ENCODE measurements at places on chromosomes 1 and 21.
A peak's percentile ranks its signal among the peaks of the same experiment; 100 is the strongest.

DNA sequence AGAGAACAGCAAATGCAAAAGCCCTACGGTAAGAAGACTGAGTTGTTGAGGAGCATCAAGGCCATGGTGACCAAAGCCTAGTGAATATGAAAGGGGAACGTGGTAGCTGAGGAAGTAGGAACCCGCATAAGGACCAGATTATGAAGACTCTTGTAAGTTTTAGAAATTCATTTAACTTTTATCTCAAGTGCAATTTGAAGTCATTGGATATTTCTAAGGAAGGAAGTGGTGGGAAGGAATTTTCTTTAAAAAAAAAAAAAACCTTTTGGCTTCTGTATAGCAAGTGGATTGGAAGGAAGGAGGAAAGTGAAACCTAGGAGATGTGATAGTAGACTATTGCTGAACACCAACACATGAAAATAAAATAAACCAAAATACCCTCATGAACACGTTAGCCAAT, 119.0 kb downstream of the TNFSF18 start:
- DNase-seq, result no peak

DNA sequence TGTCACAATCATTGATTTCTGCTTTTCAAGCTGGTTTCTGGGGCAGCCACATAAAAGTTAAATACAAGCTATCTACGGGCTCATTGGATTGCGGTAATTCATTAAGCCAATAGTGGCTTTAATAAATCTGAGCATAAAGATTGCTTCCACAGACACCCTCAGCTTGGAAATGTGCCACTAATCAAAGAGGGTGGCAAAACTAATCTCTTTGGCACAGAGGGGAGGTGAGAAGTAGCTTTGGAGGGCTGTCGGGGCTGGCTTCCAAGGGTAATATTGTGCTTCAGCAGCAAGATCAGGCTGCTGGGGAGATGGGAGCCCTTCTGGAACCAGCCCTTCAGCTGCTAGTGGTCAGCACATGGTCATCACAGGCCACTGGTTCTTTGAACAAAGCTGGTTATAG, 21.2 kb upstream of the KAZN start:
- DNase-seq, result no peak

DNA sequence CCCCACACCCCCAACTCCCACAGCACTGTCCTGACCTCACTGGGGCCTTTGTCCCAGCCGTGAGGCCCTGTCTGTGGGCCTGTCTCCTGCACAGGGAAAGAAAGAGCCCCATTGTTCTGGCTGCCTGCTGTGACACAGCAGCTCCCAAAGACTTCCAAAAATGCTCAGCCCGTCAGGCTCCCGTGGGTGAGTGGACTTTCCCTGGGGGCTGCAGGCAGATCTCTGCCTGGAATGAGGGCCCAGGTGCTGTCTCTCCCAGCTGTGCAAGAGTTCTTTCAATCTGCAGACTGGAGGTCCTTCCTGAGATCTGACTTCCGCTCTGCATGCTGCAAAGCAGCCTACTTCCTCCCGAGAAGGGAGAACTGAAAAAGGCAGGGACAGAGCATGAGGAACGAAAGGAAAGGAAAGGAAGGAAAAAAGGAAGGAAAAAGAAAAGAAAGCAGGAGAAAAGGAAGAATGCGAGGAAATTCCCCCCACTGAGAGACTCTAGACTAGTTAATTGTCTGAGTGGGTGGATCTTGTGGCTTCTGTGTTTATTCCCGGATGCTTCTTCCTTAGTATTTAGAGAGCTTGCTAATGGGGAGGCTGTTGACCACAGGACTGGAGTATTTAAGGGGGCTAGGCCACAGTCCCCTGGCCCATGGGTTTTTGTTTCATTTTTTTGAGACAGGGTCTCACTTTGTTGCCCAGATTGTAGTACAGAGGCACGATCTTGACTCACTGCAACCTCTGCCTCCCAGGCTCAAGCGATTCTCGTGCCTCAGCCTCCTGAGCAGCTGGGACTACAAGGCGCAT, 15.0 kb downstream of the NES start:
- DNase-seq, result peak; percentile 49

GRCh38 chr1:75067975-75068374, 66.2 kb upstream of the LHX8 start:
- no peak for DNase-seq

- DNase-seq, result no peak
Measured at GRCh38 chr1:62746086-62746808, 37.7 kb upstream of the ATG4C start.

- DNase-seq, result no peak
Measured at GRCh38 chr1:244291236-244292201, 160.2 kb downstream of the ADSS2 start.

- DNase-seq, result no peak
Measured at GRCh38 chr1:149846042-149846441, 53.3 kb upstream of the BOLA1 start.

GRCh38 chr1:61050541-61051442, 31.6 kb upstream of the NFIA start:
- DNase-seq, result peak; percentile 44

- no peak for DNase-seq
Measured at GRCh38 chr1:245654460-245655050, 499.8 kb downstream of the KIF26B start.

GRCh38 chr1:175530183-175530582, 213.2 kb downstream of the TNR start:
- DNase-seq, result no peak

DNA sequence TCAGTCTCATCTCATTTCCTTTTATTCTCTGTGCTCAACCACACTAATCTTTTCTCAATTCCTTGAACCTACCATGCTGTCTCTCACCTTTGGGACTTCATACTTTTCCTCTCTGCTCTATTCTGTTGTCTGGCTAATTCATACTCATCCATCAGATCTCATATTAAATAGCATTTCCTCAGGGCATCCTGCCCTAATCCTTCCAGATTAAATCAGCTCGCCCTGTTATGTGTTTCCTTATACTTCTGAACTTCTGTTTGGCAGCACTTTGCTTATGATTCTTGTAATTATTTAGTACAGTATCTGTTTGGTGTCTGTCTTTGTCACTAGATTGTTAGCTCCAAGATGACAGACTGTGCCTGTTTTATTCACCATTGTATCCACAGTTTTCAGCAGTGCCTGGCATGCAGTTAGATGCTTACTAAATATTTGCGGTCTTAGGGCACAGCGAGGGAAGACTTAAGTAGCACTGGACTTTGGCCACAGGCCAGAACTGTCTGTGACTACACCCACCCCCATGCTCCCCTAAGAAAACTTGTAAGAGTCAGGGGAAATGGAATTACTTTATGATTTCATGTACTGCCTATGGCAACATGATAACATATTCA, 9.9 kb upstream of the CAP1 start:
- DNase-seq, result no peak

- DNase-seq, result no peak
Measured at GRCh38 chr1:248853663-248854375, 5.1 kb downstream of the ZNF692 start.

- no peak for DNase-seq
Measured at GRCh38 chr1:8965121-8965820, 19.6 kb downstream of the CA6 start.

DNA sequence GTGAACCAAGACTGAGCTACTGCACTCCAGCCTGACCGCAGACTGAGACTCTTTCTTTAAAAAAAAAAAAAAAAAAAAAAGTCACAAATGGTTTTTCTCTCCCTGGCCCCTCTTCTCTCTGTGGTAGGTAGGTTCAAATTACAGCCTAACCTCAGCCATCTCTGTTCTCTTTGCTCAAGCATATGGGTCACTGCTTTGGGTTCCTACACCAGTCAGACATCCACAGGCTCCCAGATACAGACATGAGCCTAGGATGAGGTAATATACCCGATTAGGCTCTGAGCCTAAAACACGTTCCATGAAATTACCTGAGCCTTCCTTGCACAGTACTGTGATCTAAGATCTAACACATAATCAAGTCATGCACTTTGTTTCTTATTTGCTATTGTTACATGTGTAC, 90.5 kb upstream of the JAK1 start:
- DNase-seq, result no peak

DNA sequence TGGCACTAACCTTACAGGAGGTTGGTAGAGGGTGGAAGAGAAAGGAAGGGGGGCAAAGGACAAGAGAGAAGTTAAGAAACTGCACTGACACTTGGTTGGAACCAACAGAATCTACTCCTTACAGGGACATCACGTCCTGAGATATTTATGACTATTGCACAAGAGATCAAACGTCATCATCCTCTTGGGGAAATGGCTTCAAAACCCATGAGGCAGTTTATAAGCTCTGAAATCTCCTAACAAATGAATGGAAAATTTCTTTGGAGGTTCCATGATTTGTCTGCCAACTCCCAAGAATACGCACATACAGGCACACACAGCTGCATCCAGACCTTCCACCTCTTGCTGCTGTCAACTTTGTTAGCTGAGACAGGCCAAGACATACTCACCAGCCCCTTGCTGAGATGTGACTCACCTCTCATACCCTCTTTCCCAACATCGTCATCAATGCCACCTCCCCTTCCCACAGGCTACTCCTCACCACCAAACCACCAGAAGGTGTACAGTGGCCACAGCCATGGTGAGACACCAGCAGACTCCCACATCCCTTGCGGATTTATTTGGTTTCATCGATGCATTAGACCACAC, 135.5 kb downstream of the SETD4 start:
- DNase-seq, result no peak

- no peak for DNase-seq
Measured at GRCh38 chr1:36116901-36117300, 8.1 kb downstream of the COL8A2 start.

DNA sequence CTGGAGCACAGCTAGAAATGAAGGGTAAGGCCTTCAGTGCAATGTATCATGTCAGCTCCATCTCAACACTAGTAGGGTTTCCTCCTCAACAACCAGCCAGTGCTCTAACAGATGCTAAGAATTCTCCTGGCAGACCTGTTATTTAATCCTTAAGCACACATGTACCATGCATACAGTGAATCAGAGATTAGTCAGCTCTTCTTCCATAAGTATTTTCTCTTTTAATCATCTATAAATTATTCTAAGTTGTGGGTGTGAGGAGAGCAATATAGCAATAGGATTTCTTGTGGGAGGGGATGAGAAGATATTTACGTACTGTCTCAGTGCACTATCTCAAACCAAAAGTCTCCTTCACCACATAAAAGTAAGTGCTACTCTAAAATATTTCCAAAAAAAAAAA, 95.3 kb downstream of the COP1 start:
- DNase-seq, result no peak

GRCh38 chr1:239155466-239156091, 230.8 kb upstream of the CHRM3 start:
- no peak for DNase-seq

GRCh38 chr1:91603409-91603808, 102.8 kb downstream of the CDC7 start:
- DNase-seq, result no peak

- DNase-seq, result no peak
Measured at GRCh38 chr1:234851450-234852438, 241.8 kb upstream of the IRF2BP2 start.

DNA sequence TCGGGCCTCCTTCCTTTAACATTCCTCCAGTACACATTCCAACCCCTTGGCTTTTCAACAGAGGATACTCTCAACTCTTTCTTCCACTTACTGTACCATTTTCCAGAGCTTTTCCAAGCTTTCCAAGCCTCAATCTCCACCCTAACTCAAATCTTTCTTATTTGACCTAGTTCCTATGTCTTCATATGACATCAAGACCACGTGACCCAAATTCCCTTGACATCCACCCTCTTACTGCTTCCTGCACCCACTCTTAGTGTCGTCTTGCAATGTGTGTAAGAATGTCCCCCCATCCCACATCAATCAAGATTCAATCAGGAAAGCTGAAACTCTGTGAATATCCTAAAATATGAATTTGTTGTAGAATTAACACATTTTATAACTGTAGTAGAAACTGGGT, 155.0 kb downstream of the OMA1 start:
- DNase-seq, result no peak

DNA sequence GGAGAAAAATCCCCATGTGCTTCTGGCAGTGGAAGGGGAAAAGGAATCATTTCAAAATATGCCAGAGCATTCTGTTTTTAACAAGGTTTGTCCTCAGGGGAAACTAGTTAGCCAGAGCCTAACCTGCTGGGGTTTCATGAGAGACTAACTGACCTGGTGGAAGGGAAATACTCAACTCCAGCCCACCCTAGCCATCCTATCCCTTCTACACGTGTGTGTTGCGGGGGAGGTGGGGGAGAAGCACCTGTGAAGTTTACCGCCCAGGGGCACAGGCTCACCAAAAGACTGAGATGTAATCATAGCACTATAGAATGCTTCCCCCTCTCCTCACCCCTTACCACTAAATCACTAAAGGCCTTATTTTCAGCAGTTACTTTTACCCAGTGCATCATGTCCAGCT, 139.5 kb downstream of the GRIK3 start:
- DNase-seq, result no peak

- no peak for DNase-seq
Measured at GRCh38 chr1:201766131-201766866, 62.7 kb upstream of the IPO9 start.

GRCh38 chr1:161497961-161498360, 7.3 kb upstream of the FCGR2A start:
- DNase-seq, result no peak

DNA sequence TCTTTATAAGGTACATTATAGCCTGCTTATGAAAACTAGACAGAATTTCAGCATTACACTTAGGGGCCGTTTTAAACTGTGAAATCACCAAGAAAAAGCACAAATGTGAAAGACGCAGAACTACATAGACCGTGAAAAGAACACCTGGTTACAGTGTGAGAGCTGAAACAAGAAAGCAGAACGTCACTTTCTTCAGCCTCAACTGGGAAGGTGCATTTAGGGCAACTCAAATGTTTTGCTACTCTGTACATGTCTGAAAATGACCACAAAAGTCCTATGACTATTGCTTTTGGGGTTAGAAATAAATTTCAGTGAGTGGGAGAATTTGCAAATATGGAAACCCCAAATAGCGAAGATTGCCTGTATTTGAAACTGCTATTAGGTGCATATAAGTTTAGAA, 268.7 kb downstream of the OLFM3 start:
- no peak for DNase-seq

GRCh38 chr1:101960142-101960541, 36.6 kb downstream of the OLFM3 start:
- no peak for DNase-seq

DNA sequence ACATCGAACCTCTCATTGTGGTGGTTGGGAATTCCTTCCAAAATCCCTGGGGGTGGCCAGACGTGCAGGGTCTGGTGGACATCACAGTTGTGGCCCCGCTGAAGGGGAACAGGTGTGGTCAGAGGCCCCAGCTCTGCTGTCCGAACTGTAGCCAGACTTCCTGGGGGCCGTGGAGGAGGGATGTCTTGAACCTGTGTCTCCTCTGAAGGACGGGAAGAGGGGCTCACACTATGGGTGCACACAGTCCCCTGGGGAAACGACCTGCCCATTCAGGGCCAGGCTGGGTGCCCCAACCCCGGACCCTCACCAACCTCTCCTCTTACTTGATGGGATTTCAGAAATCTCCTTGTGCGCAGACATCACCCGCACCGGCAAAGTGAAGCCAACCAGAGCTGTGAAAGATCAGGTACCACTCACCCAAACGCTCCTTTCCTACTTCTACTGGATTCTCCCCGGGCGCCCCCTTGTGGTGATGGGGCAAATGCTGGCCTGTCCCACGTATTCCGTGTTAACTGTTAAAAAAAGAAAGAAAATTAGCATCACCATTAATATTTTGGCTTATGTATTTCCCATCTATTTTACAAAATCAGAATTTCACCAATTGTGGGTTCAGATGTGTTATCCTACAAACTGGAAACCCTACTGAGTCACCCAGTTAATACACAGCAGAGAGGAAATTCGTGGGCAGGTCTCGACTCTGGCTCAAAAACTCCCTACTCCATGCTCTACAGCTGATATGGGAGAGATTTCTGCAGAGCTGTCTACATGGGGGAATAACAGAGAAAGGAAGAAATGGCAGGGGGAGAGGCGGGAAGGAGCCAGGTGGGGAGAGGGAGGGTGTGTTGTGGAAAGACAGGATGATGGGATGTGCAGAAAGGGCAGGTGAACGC, 28.1 kb downstream of the PADI4 start:
- no peak for DNase-seq
